ENCODE measurements at places on chromosomes 13 and 19. TPM values are rescaled to one million over a fixed set of nuclear protein-coding genes. Genes with fewer than 3 reads are reported as not detected.
A peak's percentile ranks its signal among the peaks of the same experiment; 100 is the strongest.

The NCAN gene
- total RNA-seq, result not detected

DNA sequence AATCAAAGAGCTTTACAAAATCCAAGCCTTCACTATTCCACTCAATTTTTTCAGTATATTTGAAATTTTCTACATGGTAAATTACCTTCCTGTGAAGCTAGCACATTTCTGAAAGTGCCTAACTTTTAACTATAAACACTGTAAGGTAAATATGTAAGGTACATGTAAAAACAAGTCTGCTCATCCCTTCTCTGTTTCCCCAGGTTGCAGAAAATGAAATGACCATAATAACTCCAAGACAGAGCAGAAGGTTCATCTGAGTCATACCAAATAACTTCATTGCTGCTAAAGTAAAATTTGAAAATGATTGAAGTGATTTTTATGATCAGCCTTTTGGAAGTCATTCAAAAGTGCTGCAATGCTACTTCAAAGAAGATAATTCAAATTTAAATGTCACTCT is 28.6 kb downstream of the FGF14 start:
- H3K4me1 ChIP-seq, result no peaks in the 10 kb centered on the region
- DNase-seq, result no peak
- H3K36me3 ChIP-seq, result no peaks in the 10 kb centered on the region

- no peaks in the 10 kb centered on the region for H3K27me3 ChIP-seq
- no peak overlapping the region for H3K27ac ChIP-seq
- H3K4me1 ChIP-seq, result no peaks in the 10 kb centered on the region
- no peaks in the 10 kb centered on the region for H3K36me3 ChIP-seq
Measured at GRCh38 chr13:57865600-57866294, 234.2 kb downstream of the PCDH17 start.

DNA sequence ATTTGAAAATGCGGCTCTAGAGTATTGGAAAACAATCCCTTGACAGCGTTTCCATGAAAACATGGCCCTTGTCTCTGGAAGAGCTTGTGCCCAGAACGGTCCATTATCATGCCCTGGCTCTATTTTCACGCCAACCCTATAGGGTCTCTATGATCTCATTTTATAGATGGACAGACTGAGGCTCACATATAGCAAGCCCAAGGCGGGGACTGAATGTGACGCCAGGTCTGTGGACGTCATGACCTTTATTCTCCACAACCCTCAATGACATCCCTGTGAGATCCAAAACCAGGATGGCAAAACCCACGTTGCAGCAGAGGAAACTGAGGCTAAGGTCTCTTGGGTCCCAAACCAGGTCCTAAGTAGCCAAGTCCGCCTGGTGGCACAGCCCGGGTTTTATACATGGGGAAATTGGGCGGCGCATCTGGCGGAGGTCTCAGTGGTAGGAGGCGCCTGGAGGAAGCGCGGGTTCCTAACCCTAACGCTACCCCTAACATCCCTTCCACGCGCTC is 425 bp upstream of the COLGALT1 start:
- peaks cover 18% of the 10 kb centered on the region for H3K4me1 ChIP-seq
- no peaks in the 10 kb centered on the region for H3K36me3 ChIP-seq
- H3K4me3 ChIP-seq, result peak overlapping the region; percentile 84
- DNase-seq, result no peak

- H3K36me3 ChIP-seq, result no peaks in the 10 kb centered on the region
- peak; percentile 65 for DNase-seq
- H3K27me3 ChIP-seq, result no peaks in the 10 kb centered on the region
- H3K4me1 ChIP-seq, result no peaks in the 10 kb centered on the region
- H3K27ac ChIP-seq, result peak overlapping the region; percentile 23
Measured at GRCh38 chr13:40485611-40486517, 180.6 kb downstream of the FOXO1 start.

GRCh38 chr13:110950819-110951570 is 36.1 kb upstream of the ANKRD10 start:
- H3K36me3 ChIP-seq, result no peaks in the 10 kb centered on the region
- H3K4me1 ChIP-seq, result no peaks in the 10 kb centered on the region
- H3K27me3 ChIP-seq, result no peaks in the 10 kb centered on the region
- no peak overlapping the region for H3K27ac ChIP-seq
- DNase-seq, result no peak

The NHLRC3 gene
- 20.5 TPM for total RNA-seq

GRCh38 chr13:52701728-52702465 is 37.7 kb downstream of the CNMD start:
- no peak overlapping the region for H3K4me3 ChIP-seq
- H3K4me1 ChIP-seq, result no peaks in the 10 kb centered on the region
- no peak for DNase-seq
- H3K27me3 ChIP-seq, result no peaks in the 10 kb centered on the region

GRCh38 chr13:20654156-20654555 is 49.3 kb upstream of the IL17D start:
- no peaks in the 10 kb centered on the region for H3K4me1 ChIP-seq
- no peak for DNase-seq
- H3K27ac ChIP-seq, result no peak overlapping the region
- peaks cover 12% of the 10 kb centered on the region for H3K36me3 ChIP-seq

GRCh38 chr19:7636691-7637373 is at the start of gene STXBP2:
Gene STXBP2 (plus strand): TSS chr19:7637110. CDS start chr19:7637150, 40 bp downstream.
- no peaks in the 10 kb centered on the region for H3K27me3 ChIP-seq
- DNase-seq, result peak; percentile 91
- H3K4me3 ChIP-seq, result peak within 1 kb of the TSS; percentile 62
- peak within 1 kb of the TSS; percentile 88 for H3K27ac ChIP-seq

The GPR183 gene
- 6.0 TPM for total RNA-seq

- H3K36me3 ChIP-seq, result no peaks in the 10 kb centered on the region
- H3K4me3 ChIP-seq, result no peak overlapping the region
- H3K27me3 ChIP-seq, result no peaks in the 10 kb centered on the region
- no peak overlapping the region for H3K27ac ChIP-seq
Measured at GRCh38 chr13:50319635-50320255, 304.5 kb downstream of the KCNRG start.

DNA sequence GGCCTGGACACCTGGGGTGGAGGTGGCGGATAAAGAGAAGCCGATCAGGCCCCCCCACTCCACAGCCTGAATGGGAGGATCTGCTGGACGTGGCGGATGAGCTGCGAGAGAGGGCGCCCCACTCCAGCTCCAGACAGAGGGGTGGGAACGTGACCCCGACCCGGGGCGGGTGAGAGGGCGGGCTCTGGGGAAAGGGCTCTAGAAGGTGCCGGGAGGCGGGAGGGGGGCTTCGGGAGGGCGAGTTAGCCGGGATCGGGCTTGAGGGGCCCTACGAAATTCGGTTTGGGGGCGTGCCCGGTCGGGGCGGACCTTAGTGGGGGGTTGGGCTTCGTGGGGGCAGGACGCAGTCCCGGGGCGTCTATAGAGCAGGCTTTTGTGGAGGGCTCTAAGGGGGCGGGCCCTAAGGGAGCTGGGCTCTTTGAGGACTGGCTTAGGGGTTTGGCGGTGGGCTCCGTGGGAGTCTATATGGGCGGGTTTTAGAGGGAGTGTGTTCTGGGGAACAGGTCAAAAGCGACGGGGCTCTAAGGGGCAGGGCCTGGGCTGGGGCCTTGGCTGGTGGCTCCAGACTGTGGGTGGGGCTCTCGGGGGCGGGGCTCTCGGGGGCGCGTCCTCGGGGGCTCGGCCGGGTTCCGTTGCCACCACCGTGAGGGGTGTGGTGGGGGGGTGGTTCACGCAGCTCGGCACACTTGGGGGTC is 4.1 kb upstream of the NANOS3 start:
- no peaks in the 10 kb centered on the region for H3K4me1 ChIP-seq
- H3K4me3 ChIP-seq, result peak overlapping the region; percentile 53
- no peaks in the 10 kb centered on the region for H3K27me3 ChIP-seq
- H3K27ac ChIP-seq, result no peak overlapping the region
- no peaks in the 10 kb centered on the region for H3K36me3 ChIP-seq

The OR10H1 gene
- total RNA-seq, result not detected

DNA sequence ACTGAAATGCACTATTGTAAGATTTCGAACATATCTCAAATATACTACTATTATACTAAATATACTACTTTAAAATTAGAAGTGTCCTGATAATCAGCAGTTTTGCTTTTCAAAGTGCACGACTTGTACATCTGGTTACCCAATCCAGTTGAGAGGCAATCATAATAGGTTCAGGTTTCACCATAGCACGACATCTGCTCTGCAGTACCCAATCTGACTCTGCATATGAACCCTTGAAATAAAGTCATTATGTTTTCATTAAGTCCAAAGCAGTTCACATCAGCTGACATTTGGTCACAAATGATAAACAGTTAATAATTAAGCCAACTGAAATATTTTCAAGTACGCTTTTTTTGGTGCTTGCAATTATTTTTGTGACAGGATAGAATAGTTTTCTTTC is 90.6 kb downstream of the PCDH9 start:
- no peaks in the 10 kb centered on the region for H3K36me3 ChIP-seq
- H3K27ac ChIP-seq, result no peak overlapping the region
- H3K27me3 ChIP-seq, result no peaks in the 10 kb centered on the region
- DNase-seq, result no peak
- H3K4me3 ChIP-seq, result no peak overlapping the region
- no peaks in the 10 kb centered on the region for H3K4me1 ChIP-seq

The ZNF534 gene
- not detected for total RNA-seq

The PDCD2L gene
- total RNA-seq, result 14.0 TPM

GRCh38 chr13:82356667-82357410 is 1525.4 kb downstream of the SLITRK1 start:
- H3K27me3 ChIP-seq, result no peaks in the 10 kb centered on the region
- DNase-seq, result no peak
- no peaks in the 10 kb centered on the region for H3K4me1 ChIP-seq

DNA sequence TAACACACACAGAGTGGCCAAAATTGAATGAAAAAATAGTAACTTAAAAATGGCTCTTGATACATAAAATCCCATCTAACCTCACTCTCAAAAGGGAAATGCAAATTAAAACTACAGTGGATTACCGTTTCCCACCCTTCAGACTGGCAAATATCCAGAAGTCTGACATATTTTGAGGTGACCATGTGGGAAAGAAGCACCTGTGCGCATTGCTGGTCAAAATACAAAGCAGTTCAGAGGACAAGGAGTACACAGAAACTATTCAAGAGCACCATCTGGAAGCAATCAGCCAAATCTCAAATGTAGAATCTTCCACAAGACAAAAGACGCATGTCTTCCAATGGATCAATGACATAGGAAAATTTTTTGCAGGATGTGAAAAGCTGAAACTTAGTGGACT is 23.2 kb downstream of the NALCN start:
- no peak for DNase-seq
- H3K27me3 ChIP-seq, result no peaks in the 10 kb centered on the region
- no peak overlapping the region for H3K27ac ChIP-seq
- H3K36me3 ChIP-seq, result no peaks in the 10 kb centered on the region

DNA sequence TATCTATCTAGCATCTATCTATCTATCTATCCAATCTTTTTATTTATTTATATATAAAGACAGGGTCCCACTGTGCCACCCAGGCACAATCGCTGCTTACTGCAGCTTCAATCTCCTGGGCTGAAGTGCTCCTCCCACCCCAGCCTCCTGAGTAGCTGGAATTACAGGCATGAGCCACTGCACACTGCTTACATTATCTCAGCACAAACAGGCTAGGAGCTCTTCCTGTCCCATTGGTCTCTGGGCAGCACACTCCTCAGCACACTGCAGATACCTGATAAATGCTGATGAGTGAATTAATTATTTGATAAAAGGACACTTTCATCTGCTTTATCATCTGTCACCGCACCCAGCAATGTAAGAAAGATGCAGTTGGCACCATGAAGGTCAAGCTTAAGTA is 16.1 kb downstream of the ZNF562 start:
- H3K27ac ChIP-seq, result no peak overlapping the region
- no peak overlapping the region for H3K4me3 ChIP-seq
- H3K27me3 ChIP-seq, result no peaks in the 10 kb centered on the region
- DNase-seq, result no peak

GRCh38 chr13:108834193-108834592 is 204.8 kb downstream of the MYO16 start:
- no peaks in the 10 kb centered on the region for H3K36me3 ChIP-seq
- no peaks in the 10 kb centered on the region for H3K27me3 ChIP-seq
- H3K27ac ChIP-seq, result no peak overlapping the region
- DNase-seq, result no peak
- no peaks in the 10 kb centered on the region for H3K4me1 ChIP-seq

GRCh38 chr19:1811472-1811894 is 593 bp downstream of the ATP8B3 start:
- H3K4me1 ChIP-seq, result peaks cover 17% of the 10 kb centered on the region
- peak overlapping the region; percentile 63 for H3K4me3 ChIP-seq
- no peaks in the 10 kb centered on the region for H3K27me3 ChIP-seq
- peak; percentile 92 for DNase-seq

GRCh38 chr13:59666504-59666903 is 497.2 kb downstream of the DIAPH3 start:
- DNase-seq, result no peak
- H3K27ac ChIP-seq, result no peak overlapping the region
- H3K27me3 ChIP-seq, result no peaks in the 10 kb centered on the region
- H3K4me3 ChIP-seq, result no peak overlapping the region
- H3K4me1 ChIP-seq, result no peaks in the 10 kb centered on the region
- no peaks in the 10 kb centered on the region for H3K36me3 ChIP-seq

DNA sequence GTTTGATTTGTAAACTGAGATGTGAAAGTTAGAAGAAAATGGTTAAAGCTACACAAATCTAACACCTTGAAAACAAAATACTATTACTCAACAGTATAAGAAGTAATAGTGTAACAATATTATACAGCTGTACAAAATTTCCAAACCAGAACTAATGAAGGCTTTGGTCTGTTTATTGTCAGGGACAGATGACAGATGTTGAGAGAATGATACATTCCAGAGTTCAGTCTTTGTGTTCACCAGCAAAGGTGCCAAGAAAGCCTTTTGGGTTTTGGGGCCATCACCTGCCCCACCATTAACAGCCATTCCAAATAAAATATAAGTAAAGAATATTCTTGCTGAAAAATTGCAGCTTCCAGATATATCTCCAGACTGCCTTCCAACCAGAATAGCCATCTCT is 439.3 kb downstream of the PCDH20 start:
- no peaks in the 10 kb centered on the region for H3K27me3 ChIP-seq
- H3K4me3 ChIP-seq, result no peak overlapping the region
- H3K4me1 ChIP-seq, result no peaks in the 10 kb centered on the region
- H3K27ac ChIP-seq, result no peak overlapping the region
- H3K36me3 ChIP-seq, result no peaks in the 10 kb centered on the region

DNA sequence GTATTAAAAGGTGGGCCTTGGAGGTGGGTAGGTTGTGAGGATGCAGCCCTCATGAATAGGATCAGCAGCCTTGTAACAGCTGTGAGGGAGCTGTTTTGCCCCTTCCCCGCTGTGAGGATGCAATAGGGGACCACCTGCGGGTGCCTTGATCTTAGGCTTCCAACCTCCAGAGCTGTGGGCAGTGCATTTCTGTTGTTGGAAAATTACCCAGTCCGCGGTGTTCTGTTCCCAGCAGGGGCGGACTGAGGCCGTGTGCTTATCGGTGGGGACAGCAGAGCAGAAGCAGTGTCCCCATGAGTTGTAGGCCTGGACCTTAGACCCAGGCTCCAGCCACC is 54.8 kb upstream of the TEX29 start:
- no peak for DNase-seq
- H3K36me3 ChIP-seq, result no peaks in the 10 kb centered on the region
- H3K4me3 ChIP-seq, result no peak overlapping the region

DNA sequence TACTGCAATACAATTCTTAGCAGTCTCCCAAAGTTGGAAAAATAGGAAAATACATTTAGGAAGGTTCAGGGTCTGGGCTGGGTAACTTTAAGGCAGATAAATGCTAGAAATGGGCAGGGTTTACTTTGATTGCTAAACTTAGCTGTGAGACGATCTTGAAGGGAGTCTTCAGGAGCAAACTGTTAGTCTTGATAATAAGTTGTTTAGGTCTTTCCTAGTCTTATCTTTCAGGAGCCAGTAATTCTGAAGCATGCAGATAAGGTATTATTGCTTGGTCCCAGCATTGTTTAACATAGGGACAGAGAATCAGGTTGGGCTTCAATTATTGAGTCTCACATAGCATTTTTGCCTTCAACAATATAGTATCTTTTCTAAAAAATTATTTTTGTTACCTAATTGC is 262.4 kb upstream of the MIR17HG start:
- H3K27me3 ChIP-seq, result no peaks in the 10 kb centered on the region
- no peaks in the 10 kb centered on the region for H3K36me3 ChIP-seq
- H3K27ac ChIP-seq, result no peak overlapping the region
